Esophagus squamous epithelium (tissue), 5 donors: ENCODE measurements at places on chromosomes 5 and 9. TPM values are rescaled to one million over a fixed set of nuclear protein-coding genes. Genes with fewer than 3 reads are reported as not detected.

GRCh38 chr9:11758016-11758415, 935.2 kb upstream of the TYRP1 start:
- DNase-seq: no peak

GRCh38 chr9:18014556-18014955, 435.7 kb downstream of the SH3GL2 start:
- DNase-seq: no peak

DNA sequence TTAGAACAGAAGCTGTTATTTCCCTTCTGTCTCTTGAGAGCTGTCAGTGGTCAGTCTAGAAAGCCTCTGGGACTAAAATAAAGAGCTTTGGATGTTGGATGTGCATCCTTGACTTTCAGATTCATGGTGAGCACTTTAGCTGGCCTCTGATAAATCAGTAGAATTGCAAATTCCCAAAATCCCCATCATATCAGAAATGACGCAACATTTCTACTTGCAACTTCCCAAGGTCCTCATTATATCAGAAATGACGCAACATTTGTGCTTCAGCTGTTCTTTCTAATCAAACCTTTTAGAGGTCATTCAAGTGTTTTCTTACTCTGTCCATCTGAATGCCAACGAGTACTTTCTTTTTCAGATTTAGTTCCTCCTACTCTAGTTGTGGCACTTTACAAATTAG, 167.3 kb upstream of the MOCS2 start:
- DNase-seq: no peak

- no peak for DNase-seq
These were observed 90.8 kb downstream of the TLE4 start for GRCh38 chr9:79662537-79662956.

Gene FKTN
- 7.4 TPM for total RNA-seq

Gene GOLPH3
- 58.6 TPM for total RNA-seq
